ENCODE measurements at places on chromosomes 13 and 19.
A peak's percentile ranks its signal among the peaks of the same experiment; 100 is the strongest.

- no peak for DNase-seq
Observed at GRCh38 chr19:32876236-32876918, 6.8 kb upstream of the SLC7A9 start.

GRCh38 chr13:87942205-87942604, 271.0 kb downstream of the SLITRK5 start:
- DNase-seq, result no peak

DNA sequence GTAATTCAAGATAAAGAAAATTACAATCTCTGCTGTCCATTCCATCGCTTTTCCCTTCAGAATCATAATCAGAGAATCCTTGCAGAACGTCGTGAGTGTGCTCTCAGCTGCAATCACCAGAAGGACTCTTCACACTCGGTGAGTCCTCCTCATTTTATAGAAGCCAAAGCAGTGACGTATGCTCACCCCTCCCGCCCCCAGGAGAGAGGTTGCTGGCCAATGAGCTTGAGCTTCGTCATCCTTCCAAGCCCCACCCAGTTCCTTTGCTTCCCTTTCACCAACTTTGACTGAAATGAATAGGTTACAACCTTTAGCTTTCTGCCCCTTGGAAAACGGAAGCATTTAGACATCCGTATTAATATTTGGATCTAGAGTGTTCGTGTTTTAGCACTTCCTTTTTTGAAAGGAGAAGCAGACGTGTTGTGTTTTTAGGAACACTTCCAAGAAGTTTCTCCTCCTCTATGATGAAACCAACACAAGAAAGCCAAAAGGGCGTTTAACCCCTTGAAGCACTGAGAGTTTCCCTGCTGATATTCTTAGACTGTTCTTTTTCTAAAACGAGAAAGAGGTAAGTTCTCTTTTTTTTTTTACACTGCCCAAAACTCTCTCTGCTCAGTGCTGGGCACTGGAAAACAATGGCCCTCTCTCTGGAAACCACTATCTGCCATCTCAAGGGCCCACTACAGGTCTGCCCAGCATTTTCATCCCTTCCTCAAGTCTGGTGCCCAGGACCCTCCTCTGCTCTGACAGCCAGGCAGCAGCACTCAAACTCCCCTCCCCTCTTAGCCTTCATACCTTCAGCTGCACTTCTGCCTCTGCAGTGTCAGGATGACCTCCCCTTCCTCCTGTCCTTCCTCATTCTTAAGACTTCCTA, 44.3 kb upstream of the CEACAM21 start:
- peak; percentile 88 for DNase-seq

GRCh38 chr19:42066075-42066754, 3.8 kb downstream of the GRIK5 start:
- DNase-seq, result no peak

DNA sequence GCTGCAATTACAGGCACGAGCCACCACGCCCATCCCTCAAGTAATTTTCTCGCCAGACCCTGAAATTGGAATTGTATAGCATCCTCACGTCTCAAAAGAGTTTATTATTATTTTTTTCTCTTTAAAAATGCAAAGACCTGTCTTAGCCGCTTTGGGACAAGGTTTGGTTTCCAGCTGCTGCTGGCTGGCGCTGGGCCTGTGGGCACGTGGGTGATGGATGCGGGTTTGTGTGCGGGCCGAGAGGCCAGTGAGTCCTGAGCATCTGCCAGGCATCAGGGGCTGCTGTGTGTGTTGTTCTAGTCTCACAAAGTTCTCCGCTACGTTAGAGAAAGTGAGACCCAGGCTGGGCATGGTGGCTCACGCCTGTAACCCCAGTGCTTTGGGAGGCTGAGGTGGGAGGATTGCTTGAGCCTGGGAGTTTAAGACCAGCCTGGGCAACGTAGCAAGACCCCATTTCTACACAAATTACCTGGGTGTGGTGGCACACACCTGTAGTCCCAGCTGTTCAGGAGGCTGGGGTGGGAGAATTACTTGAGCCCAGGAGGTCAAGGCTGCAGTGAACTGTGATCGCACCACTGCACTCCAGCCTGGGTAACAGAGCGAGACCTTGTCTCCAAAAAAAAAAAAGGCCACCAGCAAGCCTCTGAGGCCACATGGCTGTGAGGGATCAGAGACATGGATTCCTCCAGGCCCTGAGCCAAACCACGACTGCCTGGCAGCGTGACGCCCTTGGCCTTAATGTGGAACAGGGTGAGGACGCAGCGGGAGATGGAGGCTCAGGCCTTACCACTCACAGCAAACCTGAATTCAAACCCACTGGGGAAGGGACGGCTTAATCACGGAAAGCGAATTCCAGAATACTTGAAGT, 4.7 kb upstream of the TMPRSS9 start:
- DNase-seq, result no peak

DNA sequence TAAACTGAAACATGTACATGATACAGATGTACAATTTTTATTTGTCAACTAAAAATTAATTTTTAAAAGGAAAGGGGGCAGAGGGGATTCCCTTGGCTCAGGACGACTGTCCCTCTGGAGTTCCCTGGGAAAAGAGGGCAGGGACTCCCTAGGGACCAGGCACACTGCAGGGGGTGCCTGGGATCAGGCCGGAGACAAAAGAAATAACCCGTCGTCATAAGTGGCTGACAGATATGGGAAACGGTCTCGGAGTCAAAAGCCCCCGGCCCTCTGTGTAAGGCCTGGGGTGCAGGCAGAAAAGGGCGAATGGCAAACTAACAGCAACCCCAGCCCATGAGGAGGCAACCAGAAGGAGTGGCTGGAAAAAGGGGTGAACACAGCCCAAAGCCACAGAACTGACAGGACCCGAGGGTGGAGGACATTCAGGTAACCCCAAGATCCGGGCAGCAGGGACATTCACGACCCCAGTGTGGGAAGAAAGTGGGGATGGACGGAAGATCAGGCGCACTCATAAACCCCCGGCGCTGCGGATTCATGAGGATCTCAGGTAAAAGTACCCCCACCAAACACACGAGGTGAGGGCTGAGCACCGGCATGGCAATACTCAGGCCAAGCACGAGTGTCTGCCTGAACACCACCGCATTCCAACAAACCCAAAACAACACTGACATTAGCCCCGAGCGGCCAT, 6.7 kb downstream of the MLLT1 start:
- DNase-seq, result no peak

DNA sequence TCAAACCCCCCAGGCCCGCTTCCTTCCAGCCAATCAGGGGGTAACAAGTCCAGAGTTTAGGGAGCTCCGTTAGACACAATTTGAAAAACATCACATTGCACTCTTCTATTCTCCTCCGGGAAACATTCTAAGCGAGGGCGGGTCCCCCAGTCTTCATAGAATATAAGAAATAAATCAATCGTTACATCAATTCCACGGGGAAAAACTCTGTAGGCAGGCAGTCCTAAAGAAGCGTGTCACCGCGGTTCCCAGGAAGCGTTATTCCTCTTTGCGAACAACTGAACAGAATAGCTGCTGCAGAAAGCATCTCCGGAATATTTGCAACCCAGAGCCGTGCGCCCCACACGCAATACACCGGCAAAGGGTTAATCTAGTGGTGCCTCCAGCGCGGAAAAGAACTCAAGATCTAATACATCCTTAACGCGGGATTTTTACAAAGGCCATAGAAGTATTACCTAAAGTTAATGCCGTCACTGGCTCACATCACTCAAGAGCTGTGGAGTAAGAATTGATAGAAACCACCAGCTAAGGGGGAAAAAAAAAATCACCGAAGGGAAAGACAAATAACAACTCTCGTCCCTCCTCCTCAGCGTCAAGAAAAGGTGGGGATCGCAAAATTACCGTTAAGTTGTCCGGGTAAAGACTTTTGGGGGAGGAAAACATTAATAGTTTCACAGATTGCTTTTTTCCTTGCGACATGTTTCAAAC, 65.1 kb downstream of the KCNRG start:
- peak; percentile 37 for DNase-seq

- DNase-seq, result no peak
Observed at GRCh38 chr13:57925751-57926150, 294.2 kb downstream of the PCDH17 start.

GRCh38 chr13:95470574-95471366, 81.8 kb upstream of the CLDN10 start:
- no peak for DNase-seq

GRCh38 chr19:3467437-3468198, 12.7 kb downstream of the SMIM24 start:
- no peak for DNase-seq

- no peak for DNase-seq
Observed at GRCh38 chr13:27199696-27200095, 28.1 kb upstream of the USP12 start.

GRCh38 chr13:34364633-34365032, 546.7 kb downstream of the RFC3 start:
- no peak for DNase-seq

- no peak for DNase-seq
Observed at GRCh38 chr13:28313579-28313978, 175.2 kb downstream of the PAN3 start.

DNA sequence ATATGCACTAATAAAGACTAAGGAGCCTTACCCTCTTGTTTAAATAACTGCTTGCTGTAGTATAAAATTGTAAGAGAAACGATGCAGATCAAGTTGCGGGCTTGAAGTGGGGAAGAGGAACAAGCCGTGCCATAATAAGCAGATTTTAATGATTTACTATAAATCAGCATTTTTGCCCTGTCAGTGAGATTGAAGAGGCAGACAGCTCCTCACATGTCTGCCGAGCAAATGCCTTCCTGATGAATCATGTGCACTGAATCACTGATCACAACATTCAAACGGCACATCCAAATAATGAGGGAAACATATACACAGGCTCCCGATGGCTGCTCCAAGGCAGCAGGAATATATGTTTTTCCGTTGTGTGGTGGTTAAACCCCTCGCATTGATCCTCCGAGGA, 282.9 kb downstream of the TSHZ3 start:
- no peak for DNase-seq

DNA sequence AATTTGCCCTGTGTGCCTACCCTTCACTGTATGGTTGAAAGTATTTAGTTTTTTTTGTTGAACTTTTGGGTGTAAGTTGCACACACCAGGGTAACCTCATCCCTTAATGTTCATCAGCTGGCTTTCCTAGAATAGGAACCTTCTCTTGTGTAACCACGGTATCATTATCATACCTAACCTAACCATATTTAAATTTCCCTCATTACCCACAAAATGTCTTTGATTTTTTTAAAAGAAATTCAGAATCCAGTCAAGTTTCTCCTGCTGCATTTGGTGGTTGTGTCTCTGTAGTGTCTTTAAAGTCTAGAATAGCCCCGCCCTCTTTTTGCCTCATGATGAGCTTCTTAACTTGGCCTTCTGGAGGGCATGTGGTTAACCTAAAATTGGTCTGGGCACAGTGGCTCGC, 80.3 kb downstream of the RYR1 start:
- DNase-seq, result peak; percentile 43

DNA sequence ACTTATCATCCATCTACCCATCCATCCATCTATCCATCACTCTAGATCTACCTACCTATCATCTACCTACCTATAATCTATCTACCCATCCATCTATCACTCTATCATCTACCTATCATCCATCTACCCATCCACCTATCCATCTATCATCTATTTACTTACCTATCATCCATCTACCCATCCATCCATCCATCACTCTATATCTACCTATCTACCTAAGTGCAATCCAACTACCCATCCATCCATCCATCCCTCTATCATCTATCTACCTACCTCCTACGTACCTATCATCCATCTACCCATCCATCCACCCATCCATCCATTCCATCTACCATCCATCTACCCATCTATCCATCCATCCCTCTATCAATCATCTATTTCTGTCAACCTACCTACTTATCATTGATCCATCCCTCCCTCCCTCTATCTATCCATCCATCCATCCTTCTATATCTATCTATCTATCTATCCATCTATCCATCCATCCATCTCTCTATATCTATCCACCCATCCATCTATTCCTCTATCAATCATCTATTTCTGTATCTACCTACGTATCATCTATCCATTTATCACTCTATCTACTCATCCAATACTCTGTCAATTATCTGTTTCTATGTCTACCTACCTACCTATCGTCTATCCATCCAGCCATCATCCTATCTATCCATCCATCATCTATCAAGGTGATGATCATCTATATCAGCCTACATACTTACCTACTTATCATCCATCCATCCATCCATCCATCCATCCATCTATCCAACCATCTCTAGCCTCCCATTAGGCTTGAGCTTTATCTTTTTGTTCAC, 49.1 kb downstream of the CEBPG start:
- no peak for DNase-seq

DNA sequence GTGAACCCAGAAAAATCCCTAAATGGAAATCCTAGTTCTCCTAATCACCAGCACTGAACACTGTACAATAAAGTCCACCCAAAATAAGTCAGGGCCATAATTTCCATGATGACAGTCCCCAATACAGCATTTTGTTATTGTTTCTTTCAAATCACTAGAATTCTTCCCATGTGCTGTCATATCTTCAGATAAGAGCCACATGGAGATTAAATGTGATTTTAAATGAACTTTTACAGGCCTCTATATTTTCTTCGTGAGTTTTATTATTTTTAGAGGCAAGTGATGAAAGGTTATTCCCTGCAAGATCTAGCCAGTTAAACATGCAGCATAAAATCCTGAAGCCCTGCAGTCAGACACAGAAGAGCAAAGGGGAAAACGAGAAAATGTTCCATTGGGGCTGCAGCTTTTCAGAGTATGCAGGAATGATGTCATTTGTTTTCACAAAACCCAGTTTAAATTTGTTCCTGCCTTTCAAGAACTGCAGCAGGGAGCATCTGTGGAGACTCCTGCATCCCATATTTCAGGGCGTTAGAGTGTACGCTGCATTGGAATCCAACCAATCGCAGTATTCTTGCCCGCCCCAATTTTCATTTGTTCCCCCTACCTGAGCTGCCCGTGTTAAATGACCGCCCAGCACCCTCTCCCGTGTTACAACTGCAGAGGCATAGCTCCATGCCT, 167.2 kb upstream of the KLF12 start:
- no peak for DNase-seq

DNA sequence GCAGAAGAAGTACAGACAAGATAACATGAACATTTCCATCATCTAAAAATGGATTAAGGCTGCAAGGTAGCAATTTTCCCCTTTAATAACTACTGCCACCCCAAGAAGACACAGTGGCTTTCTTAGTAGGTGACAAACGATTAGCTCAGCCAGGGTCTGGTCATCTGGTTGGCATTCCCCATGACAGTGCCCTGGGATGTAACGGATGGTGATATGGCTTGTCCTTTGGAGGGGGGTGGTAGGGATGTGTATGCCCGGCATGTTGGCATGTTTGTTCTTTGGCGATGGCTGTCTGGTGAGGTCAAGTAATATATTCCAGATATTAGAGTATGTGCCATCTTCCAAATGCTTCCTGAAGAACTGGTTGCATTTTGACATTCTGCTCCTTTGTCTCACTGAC, 135.6 kb upstream of the ZNF536 start:
- DNase-seq, result no peak

- peak; percentile 48 for DNase-seq
Observed at GRCh38 chr19:35755550-35756376, 1.1 kb downstream of the HSPB6 start.

GRCh38 chr13:79990048-79990447, 350.9 kb downstream of the SPRY2 start:
- DNase-seq, result no peak

- DNase-seq, result peak; percentile 71
Observed at GRCh38 chr19:16586991-16587832, 15.0 kb upstream of the SLC35E1 start.
